ENCODE measurements at places on chromosomes 6 and 20.

DNA sequence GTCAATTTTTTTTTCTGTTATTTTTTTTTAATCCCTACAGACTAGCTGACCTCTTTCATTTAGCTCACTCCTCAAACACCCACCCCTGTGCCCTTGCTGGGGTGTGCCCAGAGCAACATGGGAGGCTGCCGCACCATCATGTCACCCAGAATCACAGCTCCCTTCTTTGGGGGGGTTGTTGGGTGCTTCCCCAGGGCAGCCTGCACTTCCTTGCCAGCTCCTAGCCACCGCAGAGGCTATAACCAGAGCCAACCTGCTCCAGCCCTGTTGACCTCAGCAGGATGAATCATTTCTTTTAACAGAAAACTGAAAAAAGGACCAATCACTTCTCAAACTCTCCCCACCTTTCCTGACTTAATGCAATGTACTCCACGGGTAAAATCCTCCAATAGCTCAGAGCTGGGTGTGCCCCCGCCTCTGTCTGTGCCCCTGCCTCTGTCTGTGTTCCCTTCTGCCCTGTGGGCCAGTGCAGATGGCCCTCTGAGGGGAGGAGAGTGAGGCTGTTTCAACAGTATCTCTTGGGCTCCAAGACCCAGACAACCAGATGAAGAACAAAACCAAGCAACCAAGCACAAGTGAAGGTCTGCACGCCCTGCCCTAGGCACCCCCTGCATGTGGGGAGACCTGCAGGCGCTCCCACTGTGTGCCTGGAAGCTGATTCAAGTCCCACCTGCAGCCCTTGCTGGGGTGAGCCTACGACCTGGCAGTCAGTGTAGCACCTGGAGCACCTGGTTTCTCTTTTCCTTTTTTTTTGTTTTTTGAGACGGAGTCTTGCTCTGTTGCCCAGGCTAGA, 67.7 kb downstream of the PYGB start:
- no peak for DNase-seq

DNA sequence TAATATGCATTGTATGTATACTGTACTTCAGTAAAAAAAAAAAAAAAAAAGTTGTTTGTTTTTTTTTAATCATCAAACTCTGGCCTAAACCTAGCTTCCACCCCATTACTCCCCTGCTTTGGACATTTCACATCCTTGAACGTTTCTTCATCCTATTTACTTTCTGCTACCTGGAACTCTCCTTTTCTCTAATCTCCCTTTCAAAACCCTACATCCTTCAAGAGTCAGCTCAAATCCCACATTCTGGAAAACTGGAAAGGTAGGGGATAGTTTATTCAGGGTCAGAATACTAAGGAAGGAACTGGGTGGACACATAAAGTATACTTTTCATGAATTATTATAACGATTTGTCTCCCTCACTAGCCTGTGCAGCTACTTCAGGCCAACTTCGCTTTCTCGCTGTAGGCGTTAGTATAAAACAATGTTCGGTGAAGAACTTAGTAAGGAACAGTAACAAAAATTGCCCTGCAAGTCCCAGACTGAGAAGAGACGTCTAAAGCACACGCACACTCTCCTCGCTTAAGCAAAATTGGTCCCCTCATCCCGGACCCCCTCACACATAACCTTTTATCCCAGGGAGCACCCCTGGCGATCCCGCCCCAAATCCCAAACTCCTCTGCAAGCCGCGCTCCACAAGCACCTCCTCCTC, 775 bp downstream of the PIGU start:
- no peak for DNase-seq

DNA sequence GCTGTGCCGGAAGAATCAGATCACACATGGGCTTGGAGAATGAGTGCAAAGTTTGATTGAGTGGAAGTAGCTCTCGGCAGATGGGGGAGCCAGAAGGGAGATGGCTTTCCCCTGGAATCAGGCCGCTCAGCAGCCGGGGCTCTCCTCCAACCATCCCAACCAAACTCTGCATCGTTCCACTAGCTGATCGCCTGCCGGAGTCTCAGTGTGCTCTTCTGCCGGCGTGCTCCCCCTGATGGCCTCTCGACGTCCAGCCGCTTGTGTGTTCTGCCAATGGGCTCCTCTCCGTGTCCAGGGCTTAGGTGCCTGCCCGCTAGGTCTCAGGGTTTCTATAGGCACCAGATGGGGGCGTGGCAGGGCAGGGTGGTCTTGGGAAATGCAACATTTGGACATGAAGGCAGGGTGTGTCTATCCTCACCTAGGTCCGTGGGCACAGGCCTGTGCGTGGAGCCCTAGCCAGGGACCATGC, 4.9 kb upstream of the BIRC7 start:
- DNase-seq, result no peak

DNA sequence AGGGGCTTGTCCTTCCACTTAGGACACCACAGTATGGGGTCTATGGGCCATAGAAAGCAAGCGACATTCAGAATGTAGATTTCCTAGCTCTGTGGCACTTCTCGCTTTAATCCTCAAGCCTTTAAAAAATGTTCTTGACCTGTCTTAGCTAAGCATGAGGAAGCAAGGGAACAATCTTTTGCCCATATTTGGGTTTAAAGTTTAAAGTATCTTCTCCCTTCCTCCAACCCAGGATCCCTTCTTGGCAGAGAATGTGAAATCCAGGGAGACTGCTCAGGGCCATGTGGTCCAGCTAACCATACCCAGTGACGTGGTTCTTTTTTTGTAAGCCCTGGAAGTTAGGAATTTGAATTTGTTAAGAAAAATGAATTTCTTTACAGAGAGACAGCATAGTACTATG, 289.9 kb downstream of the BTBD9 start:
- DNase-seq, result peak; percentile 76

- DNase-seq, result no peak
Measured at GRCh38 chr6:136465766-136466303, 84.4 kb downstream of the MAP7 start.

- DNase-seq, result no peak
Measured at GRCh38 chr6:129429956-129430355, 280.0 kb downstream of the ARHGAP18 start.

GRCh38 chr6:36823421-36824096, 15.7 kb downstream of the CPNE5 start:
- no peak for DNase-seq

- DNase-seq, result no peak
Measured at GRCh38 chr6:118693562-118693961, 42.2 kb upstream of the CEP85L start.

GRCh38 chr6:72446430-72446829, 175.4 kb upstream of the KCNQ5 start:
- DNase-seq, result no peak

DNA sequence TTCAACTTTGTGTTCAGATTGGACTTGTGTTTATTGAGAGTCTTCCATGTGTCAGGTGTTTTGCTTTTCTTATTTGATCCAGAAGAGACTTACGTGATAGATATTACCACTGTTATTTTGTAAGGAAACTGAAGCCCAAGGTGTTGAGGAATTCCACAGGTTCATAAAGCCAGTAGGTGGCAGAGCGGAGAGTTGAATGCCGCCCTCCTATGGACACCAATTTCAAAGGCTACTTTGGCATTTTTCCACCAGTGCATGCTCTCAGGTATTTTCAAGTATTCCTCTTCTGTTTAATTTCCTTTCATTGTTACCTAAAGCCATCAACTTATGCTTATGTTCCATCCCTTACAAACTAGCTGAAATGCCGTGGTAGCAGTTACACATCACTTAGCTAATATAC, 14.0 kb upstream of the COL10A1 start:
- no peak for DNase-seq

- peak; percentile 68 for DNase-seq
Measured at GRCh38 chr6:22411376-22412105, 114.7 kb upstream of the PRL start.

GRCh38 chr20:50804437-50805348, 9.8 kb downstream of the BCAS4 start:
- DNase-seq, result no peak

DNA sequence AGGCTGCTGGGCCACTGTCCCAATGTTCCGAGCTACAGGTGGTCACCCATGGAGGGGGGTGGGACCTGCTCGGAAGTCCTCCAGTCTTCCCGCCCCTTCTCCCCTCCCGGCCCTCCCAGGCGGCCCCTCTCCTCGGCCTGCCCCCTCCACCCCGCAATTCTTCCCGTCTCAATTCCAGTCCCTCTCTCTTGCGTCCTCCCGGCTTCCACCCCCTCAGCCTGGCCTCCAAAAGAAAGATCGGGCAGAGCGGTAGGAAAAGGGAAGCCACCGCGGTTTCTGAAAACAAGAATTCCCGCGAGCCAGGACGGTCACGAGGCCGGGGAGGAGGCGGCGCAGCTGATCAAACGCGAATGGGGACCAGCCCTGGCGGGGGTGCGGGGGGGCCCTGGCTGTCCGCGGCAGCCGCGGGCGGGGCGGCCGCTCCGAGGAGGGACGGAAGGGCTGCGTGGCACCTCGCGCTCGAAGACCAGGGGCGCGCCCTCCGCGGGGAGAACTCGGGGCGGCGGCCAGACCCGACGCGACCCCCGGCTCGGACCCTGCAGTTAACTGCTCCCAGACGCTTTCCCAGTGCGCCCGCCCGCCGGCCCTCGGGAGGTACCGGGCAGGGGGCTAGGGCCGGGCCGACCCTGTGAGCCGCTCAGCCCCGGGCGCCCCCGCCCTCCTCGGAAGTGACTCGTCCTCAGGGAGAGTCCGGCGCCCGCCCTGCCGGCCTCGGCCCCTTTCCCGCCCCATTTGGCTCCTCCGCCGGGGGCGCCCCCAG, 1.0 kb downstream of the PXDC1 start:
- DNase-seq, result no peak

- no peak for DNase-seq
Measured at GRCh38 chr6:123869334-123869733, 65.7 kb downstream of the NKAIN2 start.

DNA sequence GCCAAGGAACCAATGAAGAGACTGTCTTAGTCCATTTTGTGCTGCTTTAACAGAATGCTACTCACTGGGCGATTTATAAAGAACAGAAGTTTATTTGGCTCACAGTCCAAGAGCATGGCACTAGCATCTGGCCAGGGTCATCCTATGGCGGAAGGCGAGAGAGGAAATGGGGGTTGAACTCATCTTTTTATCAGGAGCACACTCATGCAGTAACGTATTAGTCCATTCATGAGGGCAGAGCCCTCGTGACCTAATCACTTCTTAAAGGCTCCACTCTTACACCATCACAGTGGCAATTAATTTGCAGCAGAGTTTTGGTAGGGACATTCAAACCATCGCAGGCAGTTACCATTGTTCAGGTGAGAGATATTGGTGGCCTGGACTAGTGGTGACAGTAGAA, 8.5 kb downstream of the ARFGEF2 start:
- DNase-seq, result no peak

GRCh38 chr6:100626721-100627120, 162.0 kb upstream of the SIM1 start:
- DNase-seq, result no peak
